Subcutaneous preadipocyte (primary cell): ENCODE measurements at places on chromosomes 12 and 14. TPM values are rescaled to one million over a fixed set of nuclear protein-coding genes. Genes with fewer than 3 reads are reported as not detected.

DERA gene
- total RNA-seq, result 52.5 and 63.1 TPM in 2 replicates

AMHR2 gene
- total RNA-seq, result not detected in 2 replicates

C14orf132 gene
- total RNA-seq, result 15.8 and 20.9 TPM in 2 replicates

POMT2 gene
- total RNA-seq, result 13.2 and 17.6 TPM in 2 replicates

SDSL gene
- total RNA-seq, result 2.9 and 3.9 TPM in 2 replicates

STXBP6 gene
- 22.0 and 23.7 TPM in 2 replicates for total RNA-seq

PRPH gene
- not detected in 2 replicates for total RNA-seq

KCNK10 gene
- total RNA-seq, result not detected in 2 replicates

FERMT2 gene
- total RNA-seq, result 105 and 145 TPM in 2 replicates

PAH gene
- total RNA-seq, result not detected in 2 replicates

LRRIQ1 gene
- 0.59 and 1.1 TPM in 2 replicates for total RNA-seq

GPRC5A gene
- 4.0 and 13.9 TPM in 2 replicates for total RNA-seq

BICDL1 gene
- not detected in 2 replicates for total RNA-seq

NKX2-1 gene
- total RNA-seq, result not detected in 2 replicates

BMP4 gene
- total RNA-seq, result 0.39 and 1.5 TPM in 2 replicates

OR4E2 gene
- not detected in 2 replicates for total RNA-seq

SERPINA3 gene
- total RNA-seq, result 0.20 and 1.1 TPM in 2 replicates

EID3 gene
- total RNA-seq, result 8.1 and 10.2 TPM in 2 replicates

OR4K5 gene
- not detected in 2 replicates for total RNA-seq

B4GALNT1 gene
- total RNA-seq, result under 0.01 and 0.20 TPM in 2 replicates

GLS2 gene
- total RNA-seq, result under 0.01 TPM in 1 of 2 replicates, not detected in the other

OR6S1 gene
- not detected in 2 replicates for total RNA-seq

DDX51 gene
- 9.2 and 10.8 TPM in 2 replicates for total RNA-seq

GUCY2C gene
- total RNA-seq, result not detected in 2 replicates
